ENCODE measurements at places on chromosomes 2 and 18.

- DNase-seq, result no peak
These were observed 2.1 kb upstream of the PUM2 start for GRCh38 chr2:20352581-20353216.

DNA sequence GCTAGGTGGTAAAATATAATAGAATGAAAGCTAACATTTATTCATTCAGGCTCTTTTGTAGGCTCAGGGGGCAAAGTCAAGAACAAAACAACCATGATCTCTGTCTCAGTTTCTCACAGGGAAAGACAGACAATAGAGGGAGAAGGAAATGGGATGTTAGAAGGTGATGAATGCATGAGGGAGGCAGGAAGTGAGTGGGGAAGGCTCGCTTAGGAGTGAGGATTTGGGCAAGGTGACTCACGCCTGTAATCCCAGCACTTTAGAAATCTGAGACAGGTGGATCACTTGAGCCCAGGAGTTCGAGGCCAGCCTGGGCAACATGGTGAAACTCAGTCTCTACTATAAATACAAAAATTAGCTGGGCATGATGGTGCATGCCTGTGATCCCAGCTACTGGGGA lies 88.4 kb downstream of the CTIF start:
- no peak for DNase-seq

- no peak for DNase-seq
These were observed 58.2 kb downstream of the GLS start for GRCh38 chr2:190938771-190939335.

GRCh38 chr2:1370461-1370860 lies 42.8 kb upstream of the TPO start:
- no peak for DNase-seq

GRCh38 chr18:47413327-47413726 lies 161.9 kb upstream of the SKOR2 start:
- peak; percentile 56 for DNase-seq

DNA sequence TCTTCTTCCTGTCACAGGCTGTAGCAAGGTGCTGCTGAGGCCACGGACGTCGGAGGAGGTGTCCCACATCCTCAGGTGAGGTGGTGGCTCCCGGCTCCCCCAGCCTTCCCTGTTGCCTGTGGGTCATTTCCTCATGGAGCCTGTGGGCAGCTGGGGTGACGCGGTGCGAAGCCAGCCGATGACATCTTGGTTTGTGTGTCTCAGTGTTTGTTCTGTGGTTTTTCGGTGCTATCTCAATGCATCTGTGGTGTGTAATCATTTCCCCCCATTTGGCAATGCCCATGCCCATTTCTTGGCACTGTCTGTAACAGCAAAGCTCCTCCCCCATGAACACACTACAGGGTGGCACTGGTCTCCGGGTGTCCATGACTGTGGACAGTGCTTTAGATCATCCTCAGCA lies 6.6 kb downstream of the D2HGDH start:
- DNase-seq, result peak; percentile 85

DNA sequence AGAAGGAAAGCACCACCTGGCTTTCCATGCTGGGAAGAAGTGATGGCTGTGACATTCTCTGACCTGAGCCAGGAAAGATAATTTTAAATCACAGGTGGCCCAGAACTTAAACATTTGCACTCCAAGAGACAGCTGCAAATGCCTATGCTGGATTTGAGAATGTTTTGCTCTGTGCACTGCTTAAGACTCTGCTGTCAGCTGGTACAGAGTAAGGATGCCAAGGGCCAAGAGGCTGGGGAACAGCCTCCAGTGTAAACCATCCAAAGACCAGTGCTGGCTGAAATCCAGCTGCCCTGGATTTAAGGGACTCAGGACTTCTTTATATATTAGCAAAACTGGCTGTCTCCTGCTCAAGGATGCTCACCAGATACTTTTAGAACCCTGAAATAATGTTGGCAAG lies 3.9 kb downstream of the HOXD8 start:
- no peak for DNase-seq

DNA sequence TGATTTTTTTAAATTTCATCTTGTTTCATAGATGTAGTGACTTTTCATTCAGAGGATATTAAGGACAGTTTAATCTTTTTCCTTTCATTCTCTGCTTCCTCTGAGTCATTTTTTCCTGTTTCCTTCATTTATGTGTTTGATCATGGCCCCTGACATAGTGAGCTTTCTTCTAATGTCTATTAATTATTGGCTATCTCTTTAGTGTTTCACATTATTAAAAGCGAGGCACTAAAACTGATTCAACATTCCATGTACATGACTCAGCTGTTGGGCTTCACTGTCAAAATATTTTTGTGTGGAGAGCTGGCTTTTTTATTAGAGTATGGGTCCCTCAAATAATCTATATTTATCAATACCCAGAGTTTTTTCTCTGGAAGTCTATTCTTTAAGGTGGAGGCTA lies 125.8 kb downstream of the THSD7B start:
- no peak for DNase-seq

- no peak for DNase-seq
These were observed 407.6 kb upstream of the HS6ST1 start for GRCh38 chr2:128726236-128726635.

- DNase-seq, result peak; percentile 32
These were observed 80.5 kb downstream of the ZBTB7C start for GRCh38 chr18:48328473-48329210.

- DNase-seq, result no peak
These were observed 5.5 kb upstream of the DPP4 start for GRCh38 chr2:162079514-162079913.

DNA sequence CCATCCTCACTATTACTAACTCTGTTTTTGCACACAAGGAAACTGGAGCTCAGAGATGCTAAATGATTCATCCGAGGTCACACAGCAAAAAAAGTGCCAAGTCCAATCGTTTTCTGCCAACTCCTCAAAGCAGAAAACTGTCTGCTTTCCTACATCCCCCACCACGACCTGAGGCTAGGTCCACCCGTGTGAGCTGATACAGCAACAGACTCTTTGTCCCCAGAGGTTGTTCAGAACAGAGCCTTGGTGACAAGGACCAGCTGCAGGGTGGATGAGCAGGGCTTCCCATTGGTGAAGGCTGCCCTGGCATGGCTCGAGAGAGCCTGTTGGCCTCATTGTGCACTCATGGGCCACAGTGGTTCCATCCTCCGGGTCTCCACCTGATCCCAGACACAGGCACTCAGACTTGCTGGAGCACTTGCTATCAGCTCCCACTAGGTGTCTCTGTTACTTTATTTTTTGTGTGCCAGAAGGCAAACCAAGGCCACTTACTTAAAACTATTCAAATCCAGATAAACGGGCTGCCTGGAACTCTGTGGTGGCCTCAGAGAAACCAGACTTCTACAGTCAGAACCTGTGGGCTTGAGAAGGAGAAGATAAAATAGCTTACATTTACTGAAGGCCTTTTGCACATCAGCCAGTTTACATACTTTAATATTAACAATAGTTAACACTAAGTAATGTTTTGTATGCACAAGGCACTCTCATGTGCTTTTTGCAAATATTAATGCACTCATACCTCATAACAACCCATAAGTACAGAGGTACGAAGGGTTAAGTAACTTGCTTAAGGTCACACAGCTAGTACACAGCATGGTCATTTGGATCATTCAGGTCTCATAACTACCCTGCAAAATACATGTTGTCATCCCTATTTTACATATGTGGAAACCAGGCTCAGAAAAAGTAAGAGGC lies 62.9 kb upstream of the CTIF start:
- peak; percentile 36 for DNase-seq

DNA sequence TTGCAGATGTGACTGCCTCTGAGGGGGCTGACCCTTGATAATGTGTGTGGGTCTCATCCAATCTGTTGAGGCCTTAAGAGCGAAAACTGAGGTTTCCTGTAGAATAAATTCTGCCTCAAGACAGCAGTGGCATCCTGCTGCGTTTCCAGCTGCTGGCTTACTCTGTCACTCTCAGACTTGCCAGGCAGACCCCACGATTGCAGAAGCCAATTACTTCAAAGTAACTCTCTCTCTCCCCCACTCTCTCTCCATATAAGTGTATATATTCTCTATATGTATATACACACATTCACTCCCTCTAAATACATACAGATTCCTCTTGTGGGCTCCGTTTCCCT lies 152.5 kb upstream of the ALKAL2 start:
- DNase-seq, result no peak

DNA sequence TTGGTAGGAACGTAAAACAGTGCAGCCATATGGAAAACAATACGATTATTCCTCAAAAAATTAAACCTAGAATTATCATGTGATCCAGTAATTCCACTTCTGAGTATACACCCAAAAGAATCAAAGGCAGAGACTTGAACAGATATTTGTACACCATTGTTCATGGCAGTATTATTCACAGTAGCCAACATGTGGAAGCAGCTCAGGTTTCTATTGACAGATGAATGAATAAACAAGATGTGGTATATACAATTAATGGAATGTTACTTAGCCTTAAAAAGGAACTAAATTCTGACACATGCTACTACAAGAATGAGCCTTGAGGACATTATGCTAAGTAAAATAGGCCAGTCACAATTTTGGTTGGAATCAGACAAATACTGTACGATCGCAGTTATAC lies 14.2 kb upstream of the RTTN start:
- DNase-seq, result no peak

- DNase-seq, result no peak
These were observed 92.8 kb downstream of the HDAC4 start for GRCh38 chr2:239307921-239308613.
